HuH-7.5 (cell line): ENCODE measurements at places on chromosomes 6 and 20.

DNA sequence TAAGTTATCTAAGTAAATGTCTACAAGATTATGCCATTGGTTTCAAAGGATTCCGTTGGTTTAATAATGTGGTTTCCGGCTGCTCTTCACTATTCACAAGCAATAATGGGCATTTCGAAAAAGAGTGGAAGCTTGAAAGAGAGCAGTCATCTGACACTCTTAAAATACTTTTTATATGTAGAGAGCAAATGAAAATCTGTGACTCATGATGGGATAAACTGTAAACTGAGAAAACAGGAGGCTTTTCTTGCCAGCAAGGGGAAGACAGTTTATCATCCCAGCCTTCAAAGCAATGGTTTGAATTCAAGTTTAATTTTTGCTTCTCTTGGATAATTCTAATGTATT, 145.7 kb downstream of the KHDC1L start:
- DNase-seq: no peak

DNA sequence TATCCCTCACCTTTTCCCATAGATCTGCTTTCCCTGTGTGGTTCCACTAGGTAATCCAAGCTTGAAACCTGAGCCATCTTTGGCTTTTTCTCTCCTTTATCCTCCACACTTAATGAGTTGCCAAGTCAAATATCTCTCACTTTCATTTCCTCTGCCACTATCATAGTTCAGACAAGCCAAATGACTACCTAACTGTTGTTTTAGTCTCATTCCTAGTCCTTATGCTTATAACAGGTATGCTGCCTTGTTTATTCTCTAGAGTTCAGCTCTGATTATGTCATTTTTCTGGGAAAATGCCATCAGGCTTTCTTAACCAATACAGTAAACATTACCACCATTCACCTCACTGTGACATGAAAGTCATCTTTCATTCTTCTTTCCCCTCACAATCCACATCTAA, 6.5 kb downstream of the EFHC1 start:
- DNase-seq: no peak

DNA sequence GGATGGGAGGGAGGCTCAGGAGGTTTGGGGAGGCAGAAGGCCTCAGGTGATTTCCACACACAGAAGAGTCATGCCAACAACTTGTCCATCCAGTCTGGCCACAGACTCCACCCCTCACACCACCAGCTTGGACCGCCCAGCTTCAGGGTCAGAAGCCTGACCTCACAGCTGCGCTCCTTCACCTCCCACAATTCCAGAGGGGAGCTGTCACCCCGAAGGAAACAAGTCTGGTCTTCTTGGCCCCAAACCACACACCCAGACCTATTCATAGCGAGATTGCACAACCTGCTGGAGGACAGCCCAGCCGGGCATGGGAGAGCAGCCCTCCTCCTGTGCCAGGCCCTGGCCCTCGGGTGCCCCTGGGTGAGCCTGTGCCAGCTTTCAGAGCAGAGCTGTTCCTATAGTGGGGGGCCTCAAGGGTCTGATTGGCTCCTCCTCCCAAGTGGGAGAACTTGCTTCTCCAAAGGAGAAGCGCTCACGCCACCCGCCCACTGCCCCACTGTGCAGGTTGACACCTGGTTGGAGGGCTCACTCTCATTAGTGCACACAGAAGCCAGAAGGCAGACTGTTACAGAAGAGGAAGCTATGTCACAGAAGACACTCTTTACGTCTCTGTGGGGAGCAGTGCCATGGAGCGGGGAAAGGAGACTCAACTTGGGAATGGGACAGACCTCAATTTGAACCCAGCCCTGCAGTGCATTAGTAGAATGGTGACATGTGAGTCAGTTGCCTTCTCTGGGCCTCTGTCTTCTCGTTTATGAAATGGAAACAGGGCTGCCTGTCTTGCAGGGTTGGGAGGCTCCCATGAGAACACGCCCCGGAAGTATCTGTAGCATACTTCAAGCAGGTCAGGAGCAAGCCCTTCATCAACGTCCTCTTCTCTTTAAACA, 128.8 kb downstream of the FOXO3 start:
- no peak for DNase-seq

DNA sequence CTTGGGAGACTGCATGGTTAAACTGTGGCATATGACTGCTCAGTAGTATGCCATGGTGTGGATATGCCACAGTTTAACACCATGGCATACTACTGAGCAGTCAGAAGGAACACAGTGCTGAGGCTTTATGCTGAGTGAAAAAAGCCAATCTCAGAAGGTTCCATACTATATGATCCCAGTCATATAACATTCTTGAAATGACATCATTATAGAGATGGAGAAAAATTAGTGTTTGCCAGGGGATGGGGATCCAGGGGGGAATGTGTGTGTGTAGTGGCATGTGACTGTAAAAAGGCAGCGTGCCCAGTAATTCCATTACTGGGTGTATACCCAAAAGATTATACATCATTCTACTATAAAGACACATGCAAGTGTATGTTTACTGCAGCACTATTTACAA, 85.8 kb downstream of the FOXF2 start:
- no peak for DNase-seq

DNA sequence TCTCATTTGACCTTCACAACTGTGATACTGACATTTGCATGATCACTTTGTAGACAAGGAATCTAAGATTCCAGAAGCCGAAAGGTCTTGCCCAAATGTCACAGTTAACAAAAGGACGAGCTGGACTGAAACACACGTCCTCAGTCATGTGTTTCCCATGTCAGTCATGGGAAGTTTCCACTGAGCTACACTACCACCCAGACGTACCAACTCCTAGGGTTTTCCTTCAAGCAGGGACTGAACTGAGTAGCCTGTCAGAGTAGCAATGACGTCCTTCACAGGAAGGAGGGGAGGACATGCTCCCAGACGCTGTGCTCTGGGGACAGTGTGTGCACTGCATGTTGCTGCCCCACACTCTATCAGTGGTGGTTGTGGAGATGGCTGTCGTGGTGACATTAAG, 215.8 kb upstream of the SMLR1 start:
- DNase-seq: no peak

DNA sequence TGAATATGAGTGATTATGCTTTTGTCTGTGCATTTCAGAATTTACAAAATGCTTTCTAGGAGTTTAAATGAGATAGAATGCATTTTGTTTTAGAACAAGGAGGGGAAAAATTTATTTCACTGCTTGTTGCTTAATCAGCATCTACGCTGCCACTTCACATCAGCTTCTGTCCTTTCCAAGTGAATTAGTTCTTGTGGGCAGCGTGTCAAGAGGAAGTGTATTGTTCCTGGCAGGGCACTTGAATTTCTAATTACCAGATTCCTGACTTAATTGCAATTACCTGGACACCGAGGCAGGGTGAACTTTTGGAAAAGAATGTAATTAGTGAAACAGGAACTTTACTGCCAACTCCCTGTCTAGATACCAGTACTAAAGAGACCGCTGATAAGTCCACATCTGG, 263.5 kb downstream of the TMEM242 start:
- DNase-seq: no peak

DNA sequence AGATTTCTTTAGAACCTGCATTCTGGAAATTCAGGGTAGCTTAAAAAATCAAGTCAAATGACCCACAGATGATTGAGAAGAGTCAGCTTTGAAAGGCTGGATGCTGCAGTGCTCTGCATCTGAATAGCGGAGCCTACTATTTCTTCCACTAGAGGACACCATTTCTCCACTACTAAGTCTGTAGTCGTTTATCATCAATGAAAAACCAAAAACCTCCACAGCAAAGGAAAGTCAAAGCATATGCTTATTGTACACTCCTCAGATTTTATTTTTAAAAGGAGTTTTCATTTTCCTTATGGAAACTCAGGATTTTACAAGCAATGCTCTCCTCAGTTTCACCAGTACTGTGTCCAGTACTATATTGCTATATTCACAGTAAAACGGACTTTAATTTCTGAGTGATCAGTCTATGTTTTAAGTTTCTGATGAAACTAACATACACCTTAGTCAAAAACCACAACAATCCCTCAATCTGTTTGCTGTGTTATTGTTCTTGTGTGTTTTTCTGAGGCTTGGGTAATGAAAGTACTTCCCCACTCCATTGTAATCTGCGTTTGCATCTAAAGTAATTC, 50.5 kb upstream of the ENPP5 start:
- DNase-seq: no peak

GRCh38 chr6:42564506-42564825, 637 bp downstream of the UBR2 start:
- DNase-seq: no peak

DNA sequence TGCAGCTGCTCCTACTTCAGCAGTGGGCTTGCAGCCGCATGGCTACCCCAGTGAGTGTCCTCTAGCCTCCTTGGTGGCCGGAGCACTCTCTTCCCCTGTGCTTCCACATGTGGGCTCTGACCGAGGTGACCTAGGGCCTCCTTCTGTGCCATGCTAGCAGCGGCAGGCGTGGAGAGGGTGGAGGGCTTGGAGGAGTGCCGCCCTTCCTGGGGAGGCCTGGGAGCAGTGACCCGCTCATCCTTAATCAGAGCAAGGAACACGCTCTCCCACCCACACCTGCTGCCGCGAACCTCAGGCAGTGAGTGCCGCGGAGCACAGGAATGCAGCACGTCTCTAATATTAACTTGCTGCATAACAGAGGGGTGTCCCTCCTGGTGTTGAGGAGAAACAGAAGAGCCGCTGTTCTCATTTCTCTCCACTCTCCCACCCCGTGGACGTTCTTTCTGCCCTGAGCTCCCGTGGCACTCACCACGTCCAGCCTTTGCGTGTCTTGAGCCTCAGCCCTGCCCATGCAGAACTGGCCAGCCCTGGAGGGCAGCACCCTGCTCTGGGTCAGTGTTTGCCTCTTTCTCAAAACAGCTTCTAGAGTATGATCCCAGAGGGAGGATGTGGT, 31.9 kb downstream of the DUSP22 start:
- DNase-seq: no peak

GRCh38 chr20:51385646-51386530, 156.6 kb downstream of the NFATC2 start:
- DNase-seq: peak; percentile 72

DNA sequence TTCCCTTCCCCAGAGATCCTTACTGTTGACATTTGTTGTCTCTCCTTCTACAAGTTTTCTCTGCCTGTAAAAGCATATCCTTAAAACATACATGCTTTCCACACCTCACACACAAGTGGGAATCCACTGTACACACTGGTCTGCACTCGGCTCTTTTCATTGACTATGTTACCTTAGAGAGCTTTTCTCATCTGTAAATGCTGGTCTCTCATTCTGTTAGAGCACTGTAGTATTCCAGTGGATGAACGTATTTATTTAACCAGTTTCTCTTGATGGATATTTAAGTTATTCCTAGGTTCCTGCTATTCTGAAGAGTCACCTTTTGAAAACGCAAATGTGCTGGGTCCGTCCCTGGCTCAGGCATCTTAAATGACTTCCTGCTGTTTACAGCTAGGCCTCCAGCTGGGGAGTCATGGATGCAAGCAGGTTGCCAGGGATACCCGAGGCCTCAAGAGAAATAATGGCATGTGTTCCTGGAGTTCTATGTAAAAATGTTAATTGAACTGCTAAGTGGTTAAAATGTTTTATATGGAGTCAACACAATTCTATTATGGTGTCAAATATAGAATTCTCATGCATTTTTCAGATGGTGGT, 61.1 kb upstream of the TGM3 start:
- DNase-seq: no peak

DNA sequence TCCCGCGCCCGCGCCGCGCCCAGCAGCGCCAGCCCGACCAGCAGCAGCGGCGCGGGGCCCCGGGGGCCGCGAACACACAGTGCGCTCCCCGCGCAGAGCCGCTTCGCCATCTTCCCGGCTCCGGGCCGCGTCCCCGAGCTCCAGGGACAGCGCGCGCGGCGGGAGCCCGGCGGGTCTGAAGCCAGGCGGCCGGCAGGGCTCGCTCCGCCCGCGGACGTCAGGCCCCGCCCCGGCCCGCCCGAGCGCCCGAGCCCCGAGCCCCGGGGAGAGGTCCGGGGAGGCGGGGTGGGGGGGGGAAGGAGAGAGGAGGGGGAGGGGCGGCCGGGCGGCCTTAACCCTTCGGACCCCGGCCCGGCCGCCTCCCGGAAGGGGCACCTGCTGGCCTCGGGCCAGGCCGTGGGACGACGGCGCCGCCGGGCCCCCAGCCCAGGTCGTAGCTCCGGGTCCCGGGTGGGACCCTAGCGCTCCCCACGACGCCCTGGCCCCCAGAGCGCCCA, at the start of gene LAMA5:
LAMA5 (minus strand) TSS at position 177 of the 497 bp plus-strand sequence; CDS start at position 110, 67 bp downstream.
- peak; percentile 92 for DNase-seq

- no peak for DNase-seq
Observed at GRCh38 chr6:148885136-148885865, 138.5 kb downstream of the UST start.

DNA sequence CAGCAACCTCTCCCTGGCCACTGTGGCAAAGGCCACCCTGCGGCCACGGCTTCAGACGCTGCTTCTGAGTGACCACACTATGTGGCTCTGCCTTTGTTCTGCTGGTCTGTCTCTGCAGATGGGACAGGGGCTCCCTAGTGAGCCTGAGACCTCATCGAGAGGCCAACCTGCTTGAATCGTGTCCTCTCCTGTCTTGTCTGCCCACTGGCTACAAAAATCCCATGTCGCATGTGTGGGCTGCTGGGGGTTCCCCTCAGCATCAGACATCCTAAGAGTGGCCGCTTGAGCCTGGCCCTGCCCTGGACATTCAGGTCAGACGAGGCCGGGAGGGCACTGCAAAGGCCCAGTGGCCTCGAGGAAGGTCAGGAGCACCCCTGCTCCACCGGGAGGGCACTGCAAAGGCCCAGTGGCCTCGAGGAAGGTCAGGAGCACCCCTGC, 222.9 kb downstream of the DLL1 start:
- DNase-seq: no peak

GRCh38 chr6:162056745-162057144, 670.8 kb downstream of the PRKN start:
- no peak for DNase-seq

- DNase-seq: peak; percentile 61
Observed at GRCh38 chr20:48828734-48829460, 1.1 kb upstream of the PREX1 start.

GRCh38 chr6:106415921-106416320, 55.4 kb downstream of the CRYBG1 start:
- no peak for DNase-seq

DNA sequence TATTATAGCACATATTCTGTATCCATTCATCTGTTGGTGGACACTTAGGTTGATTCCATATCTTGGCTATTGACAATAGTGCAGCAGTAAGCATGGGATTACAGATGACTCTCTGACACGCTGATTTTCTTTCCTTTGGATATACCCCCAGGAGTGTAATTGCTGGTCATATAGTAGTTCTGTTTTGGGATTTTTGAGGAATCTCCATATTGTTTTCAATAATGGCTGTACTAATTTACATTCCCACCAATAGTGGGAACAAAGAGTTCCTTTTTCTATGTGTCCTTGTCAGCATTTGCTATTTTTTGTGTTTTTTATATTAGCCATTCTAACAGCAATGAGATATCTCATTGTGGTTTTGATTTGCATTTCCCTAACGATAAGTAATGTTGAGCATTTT, 309.0 kb upstream of the JARID2 start:
- no peak for DNase-seq

DNA sequence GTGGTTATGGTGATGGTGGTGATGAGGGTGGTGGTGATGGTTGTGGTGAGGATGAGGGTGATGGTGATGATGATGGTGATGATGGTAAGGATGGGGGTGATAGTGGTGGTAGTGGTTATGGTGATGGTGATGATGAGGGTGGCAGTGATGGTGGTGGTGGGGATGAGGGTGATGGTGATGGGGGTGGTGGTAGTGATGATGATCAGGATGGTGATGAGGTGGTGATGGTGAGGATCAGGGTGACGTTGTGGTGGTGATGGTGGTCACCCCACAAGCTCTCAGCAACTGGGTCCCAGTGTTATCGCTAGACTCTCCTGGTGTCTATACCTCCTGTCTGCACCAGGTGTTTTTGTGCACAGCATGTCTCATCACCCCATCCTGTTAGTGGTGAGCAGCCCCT, 85.0 kb downstream of the TMEM242 start:
- DNase-seq: no peak
